Glutamatergic neuron (in vitro differentiated cells): ENCODE measurements at places on chromosomes 4 and X. TPM values are rescaled to one million over a fixed set of nuclear protein-coding genes. Genes with fewer than 3 reads are reported as not detected.

The TACR3 gene
- 0.20 TPM for total RNA-seq

DNA sequence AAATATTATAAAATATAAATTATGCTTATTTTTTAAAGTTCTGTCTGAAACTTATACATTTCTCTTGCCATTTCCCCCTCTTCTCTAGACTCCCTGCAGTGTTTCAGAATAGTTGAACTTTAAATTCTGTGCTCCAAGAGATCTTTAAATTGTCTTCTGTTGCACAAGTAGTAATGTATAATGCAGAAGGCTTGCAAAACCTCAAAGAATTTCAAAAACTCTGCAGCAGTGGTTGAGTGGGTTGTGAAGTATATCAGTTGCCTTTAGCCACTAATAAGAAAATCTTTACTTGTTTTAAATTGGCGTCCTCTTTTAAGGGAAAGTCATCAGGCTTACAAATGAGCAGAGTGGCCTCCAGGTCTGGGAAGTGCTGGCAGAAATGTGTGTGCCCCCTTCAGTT, 1153.3 kb upstream of the PABPC4L start:
- no peaks in the 10 kb centered on the region for H3K36me3 ChIP-seq
- no peak overlapping the region for H3K27ac ChIP-seq
- DNase-seq: no peak
- no peak overlapping the region for H3K4me3 ChIP-seq

- peaks cover 8% of the 10 kb centered on the region for H3K4me1 ChIP-seq
- no peak overlapping the region for H3K27ac ChIP-seq
- no peak for DNase-seq
- H3K4me3 ChIP-seq: no peak overlapping the region
- no peaks in the 10 kb centered on the region for H3K27me3 ChIP-seq
- no peaks in the 10 kb centered on the region for H3K36me3 ChIP-seq
Measured at GRCh38 chr4:85489273-85489981, 14.5 kb downstream of the ARHGAP24 start.

DNA sequence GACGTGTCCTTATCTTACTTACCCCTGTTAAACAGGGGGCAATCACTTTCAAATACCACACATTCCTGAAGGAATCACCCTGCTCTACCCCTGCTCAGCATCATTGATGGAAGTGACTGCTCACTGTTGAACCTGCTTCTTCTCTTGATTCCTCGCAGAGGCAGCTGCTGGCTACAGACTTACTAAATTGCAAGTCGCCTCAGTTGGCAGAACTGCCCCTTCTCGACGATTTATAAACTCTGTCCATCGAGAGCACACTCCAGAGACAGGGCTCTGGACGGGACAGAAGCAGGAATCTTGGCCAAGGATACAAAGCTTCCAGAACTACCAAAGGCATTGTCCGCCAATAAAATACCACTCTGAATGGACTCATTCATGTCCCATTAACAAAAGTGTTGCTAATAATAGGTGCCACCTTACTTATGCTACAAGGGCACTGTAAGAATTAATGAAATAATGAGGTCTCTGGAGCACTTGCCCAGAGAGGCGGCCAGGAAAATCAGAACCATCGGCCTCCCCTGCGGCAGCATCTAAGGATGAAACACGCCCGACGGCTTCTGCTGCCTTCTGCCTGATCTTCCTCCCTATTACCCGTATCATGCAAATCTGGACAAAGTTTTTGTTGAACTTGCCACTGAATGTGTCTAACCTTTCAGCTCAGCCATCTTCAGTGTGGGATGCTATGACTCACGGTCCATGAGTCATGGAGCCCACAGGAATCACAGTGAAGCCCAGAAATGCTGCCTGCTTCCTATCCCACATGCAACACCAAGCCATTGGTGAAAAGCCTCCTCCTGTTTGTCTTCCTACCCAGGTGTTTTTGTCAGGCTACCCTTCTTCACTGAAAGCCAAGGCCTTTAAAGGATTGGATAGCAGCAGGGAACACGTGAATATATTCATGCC, 164.9 kb downstream of the MAML3 start:
- no peak for DNase-seq
- H3K36me3 ChIP-seq: no peaks in the 10 kb centered on the region
- H3K4me1 ChIP-seq: peaks cover 37% of the 10 kb centered on the region
- H3K27ac ChIP-seq: peak overlapping the region; percentile 82
- H3K4me3 ChIP-seq: no peak overlapping the region

GRCh38 chr4:1413204-1413663, 7.0 kb upstream of the NKX1-1 start:
- peaks cover 35% of the 10 kb centered on the region for H3K27me3 ChIP-seq
- no peak overlapping the region for H3K4me3 ChIP-seq
- H3K4me1 ChIP-seq: peaks cover 9% of the 10 kb centered on the region
- H3K36me3 ChIP-seq: no peaks in the 10 kb centered on the region
- no peak for DNase-seq

DNA sequence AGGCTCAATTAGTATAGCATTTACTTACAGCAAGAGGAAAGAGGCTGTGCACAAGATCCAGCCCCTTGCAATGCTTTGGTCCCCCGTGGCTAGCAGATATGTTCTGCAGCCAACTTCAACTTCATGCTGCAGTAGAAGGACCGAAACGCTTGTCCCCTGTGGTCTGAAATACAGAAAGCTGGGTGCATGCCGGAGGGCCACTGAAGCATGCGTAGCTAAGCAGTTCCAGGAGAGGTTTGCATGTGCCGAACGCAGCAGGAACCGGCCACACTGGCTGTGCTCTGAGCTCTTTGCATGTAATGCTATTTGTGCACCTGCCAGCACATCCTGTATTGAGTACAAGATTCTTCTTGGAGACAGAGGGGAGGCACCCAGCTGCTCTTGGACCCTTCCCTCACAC, 35.8 kb upstream of the SHISA3 start:
- H3K4me1 ChIP-seq: no peaks in the 10 kb centered on the region
- H3K27me3 ChIP-seq: no peaks in the 10 kb centered on the region
- DNase-seq: no peak
- H3K36me3 ChIP-seq: no peaks in the 10 kb centered on the region
